NCI-H1436 (cell line): ENCODE measurements at places on chromosomes 6 and 20.
A peak's percentile ranks its signal among the peaks of the same experiment; 100 is the strongest.

- no peak for DNase-seq
Measured at GRCh38 chr6:7073821-7074525, 33.8 kb upstream of the RREB1 start.

DNA sequence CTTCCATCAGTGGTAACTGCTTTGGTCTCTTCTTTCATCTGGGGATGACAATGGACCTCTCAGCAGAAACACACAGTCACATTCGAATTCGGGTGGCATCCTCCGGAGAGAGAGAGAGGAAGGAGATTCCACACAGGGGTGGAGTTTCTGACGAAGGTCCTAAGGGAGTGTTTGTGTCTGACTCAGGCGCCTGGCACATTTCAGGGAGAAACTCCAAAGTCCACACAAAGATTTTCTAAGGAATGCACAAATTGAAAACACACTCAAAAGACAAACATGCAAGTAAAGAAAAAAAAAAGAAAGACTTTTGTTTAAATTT, 6.1 kb downstream of the EDN1 start:
- DNase-seq: no peak

DNA sequence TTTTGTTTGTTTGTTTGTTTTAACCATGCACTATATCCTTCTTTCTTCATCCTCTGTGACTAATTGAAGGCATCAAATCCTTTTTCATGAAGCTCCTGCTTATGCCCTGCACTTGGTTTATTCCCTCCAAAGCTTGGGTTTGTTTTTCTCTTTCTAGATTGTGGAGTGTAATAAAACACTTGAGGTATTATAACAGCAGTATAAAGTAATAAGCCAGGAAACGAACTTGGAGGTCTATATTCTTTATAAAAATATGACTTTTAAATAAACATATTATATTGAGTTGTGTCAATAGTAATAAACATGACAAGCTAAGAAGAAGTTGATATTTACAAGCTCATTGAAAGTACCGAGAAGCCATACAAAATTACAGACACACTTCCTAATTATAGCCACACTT, 659.4 kb downstream of the RFPL4B start:
- no peak for DNase-seq

- peak; percentile 91 for DNase-seq
Measured at GRCh38 chr6:95087394-95088097, 489.8 kb upstream of the MANEA start.

GRCh38 chr20:51193066-51193772, 170.3 kb upstream of the KCNG1 start:
- no peak for DNase-seq

DNA sequence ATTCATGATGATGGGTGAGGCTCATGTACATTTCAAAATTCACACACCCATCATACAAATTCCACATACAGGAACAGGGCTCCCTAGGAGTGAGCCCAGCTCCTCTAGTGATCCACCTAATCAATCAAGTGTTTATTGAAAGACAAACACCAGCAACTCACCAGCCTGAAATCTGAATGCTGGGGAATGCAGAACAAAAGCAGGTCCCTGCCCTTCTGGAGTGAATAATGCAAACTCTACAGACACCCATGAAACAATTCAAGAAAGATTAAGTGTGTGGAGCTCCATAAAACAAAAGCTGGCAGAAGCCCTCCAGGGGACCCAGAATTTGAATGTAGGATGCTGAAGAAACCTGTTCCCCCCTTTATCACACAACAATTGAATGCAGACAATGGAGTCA, 396.7 kb upstream of the JARID2 start:
- no peak for DNase-seq

GRCh38 chr6:3213334-3213695, 14.1 kb downstream of the TUBB2B start:
- no peak for DNase-seq

GRCh38 chr6:47187893-47188587, 121.7 kb downstream of the TNFRSF21 start:
- DNase-seq: no peak

- DNase-seq: no peak
Measured at GRCh38 chr6:137269347-137269746, 50.2 kb upstream of the IFNGR1 start.

DNA sequence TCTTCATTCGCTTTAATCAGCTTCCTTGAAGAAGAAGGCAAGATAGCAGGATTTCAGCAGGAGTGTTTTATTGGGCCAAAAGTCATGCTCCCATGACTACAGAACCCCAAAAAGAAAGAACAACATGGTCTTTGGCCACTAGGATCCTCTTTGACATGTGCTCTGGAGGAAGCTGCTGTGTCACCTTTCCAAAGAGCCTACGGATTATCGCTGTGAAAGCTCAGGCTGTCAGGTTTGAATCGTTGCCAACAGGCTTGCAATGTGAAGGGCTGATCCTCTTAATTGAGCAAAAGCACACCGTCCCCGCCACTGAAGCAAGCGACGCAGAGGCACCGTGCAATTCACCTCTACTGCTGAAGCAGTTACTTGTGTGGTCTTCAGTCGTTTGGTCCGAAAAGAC, 29.0 kb downstream of the MYLIP start:
- DNase-seq: peak; percentile 46

DNA sequence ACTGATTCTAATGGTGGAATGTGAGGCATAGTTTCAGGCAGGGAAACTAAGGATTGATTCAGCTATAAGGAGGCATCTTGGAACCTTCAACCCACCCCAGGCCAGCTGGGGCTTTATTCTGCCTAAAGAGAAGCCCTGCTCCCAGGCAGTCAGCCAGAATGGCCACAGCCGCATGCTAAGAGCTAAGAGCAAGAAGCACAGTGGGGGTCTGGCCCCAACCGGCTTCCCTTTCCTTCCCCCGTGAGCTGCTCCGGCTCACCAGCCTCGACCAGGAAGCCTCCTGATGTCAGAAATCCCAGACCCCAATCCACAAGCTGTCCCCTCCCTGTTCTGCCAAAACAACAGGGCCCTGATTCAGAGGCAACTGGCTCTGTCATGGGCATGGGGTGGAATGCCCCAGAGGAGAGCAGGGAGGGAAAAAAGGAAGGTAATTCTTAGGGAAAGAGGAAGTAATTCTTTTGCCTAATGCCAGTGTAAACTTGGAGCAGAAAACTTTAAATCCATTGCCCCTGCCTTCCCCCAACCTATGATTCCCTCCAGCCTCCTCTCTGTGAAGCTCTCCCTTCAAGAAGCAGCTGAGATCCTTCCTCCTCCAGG, 6.9 kb downstream of the GRM4 start:
- no peak for DNase-seq
